ENCODE measurements at places on chromosomes 2 and 18. TPM values are rescaled to one million over a fixed set of nuclear protein-coding genes. Genes with fewer than 3 reads are reported as not detected.

GRCh38 chr2:3459185-3460015 lies 59.9 kb downstream of the ADI1 start:
- H3K4me1 ChIP-seq: peaks cover 26% of the 10 kb centered on the region
- H3K27ac ChIP-seq: no peak overlapping the region
- DNase-seq: no peak
- no peaks in the 10 kb centered on the region for H3K27me3 ChIP-seq

DNA sequence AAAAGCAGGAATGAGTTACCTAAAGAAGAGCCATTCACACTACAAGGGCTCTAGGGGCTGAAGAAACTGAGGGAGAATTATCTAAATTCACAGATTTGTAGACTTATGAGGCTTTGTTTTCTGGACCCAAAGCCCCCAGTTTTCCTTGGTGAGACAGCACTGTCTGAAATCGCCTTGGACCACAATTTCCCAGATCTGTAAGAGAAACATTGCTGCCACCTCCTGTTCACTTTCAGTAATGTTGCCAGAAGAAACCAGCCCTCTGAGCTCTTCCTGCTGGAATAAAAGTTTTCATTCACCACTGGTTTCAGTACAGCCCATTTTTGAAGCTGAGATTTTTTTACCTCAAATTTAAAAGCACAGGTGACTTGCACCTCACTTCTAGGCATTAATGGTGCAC lies 169.2 kb downstream of the CDH20 start:
- no peaks in the 10 kb centered on the region for H3K36me3 ChIP-seq
- peak; percentile 37 for DNase-seq
- H3K27me3 ChIP-seq: no peaks in the 10 kb centered on the region
- H3K4me3 ChIP-seq: no peak overlapping the region

GRCh38 chr2:56448403-56449001 lies 264.7 kb downstream of the CCDC85A start:
- H3K4me1 ChIP-seq: peaks cover 34% of the 10 kb centered on the region
- H3K27me3 ChIP-seq: no peaks in the 10 kb centered on the region
- H3K4me3 ChIP-seq: peak overlapping the region; percentile 22

- no peaks in the 10 kb centered on the region for H3K27me3 ChIP-seq
- H3K4me3 ChIP-seq: no peak overlapping the region
- H3K27ac ChIP-seq: no peak overlapping the region
- peaks cover 15% of the 10 kb centered on the region for H3K36me3 ChIP-seq
- no peak for DNase-seq
- peaks cover 5% of the 10 kb centered on the region for H3K4me1 ChIP-seq
Observed at GRCh38 chr2:189662669-189663226, 1.5 kb downstream of the ASNSD1 start.

GRCh38 chr2:15042801-15043217 lies 410.3 kb downstream of the LRATD1 start:
- no peak overlapping the region for H3K4me3 ChIP-seq
- H3K4me1 ChIP-seq: peaks cover 34% of the 10 kb centered on the region
- no peaks in the 10 kb centered on the region for H3K36me3 ChIP-seq
- DNase-seq: no peak
- H3K27ac ChIP-seq: peak overlapping the region; percentile 2

DNA sequence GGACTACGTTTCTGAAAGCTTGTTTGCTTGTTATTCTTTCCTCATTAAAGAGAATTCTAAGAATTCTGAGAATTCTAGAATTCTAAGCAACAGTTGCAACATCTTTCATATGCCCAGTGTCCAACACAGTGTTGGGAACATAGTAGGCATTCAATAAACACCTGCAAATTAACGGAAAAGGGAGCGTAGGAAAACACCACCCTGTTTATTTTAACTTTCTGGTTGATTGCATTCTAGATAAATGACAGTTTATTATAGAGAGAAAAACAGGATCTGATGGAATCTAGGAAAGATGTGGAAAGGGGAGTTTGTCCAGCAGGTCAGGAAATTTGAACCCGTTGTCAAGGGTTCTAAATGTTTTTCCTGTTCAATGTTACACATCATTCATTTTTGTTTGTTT lies 24.2 kb upstream of the EFEMP1 start:
- H3K4me3 ChIP-seq: no peak overlapping the region
- H3K36me3 ChIP-seq: no peaks in the 10 kb centered on the region
- no peaks in the 10 kb centered on the region for H3K27me3 ChIP-seq
- no peak for DNase-seq

DNA sequence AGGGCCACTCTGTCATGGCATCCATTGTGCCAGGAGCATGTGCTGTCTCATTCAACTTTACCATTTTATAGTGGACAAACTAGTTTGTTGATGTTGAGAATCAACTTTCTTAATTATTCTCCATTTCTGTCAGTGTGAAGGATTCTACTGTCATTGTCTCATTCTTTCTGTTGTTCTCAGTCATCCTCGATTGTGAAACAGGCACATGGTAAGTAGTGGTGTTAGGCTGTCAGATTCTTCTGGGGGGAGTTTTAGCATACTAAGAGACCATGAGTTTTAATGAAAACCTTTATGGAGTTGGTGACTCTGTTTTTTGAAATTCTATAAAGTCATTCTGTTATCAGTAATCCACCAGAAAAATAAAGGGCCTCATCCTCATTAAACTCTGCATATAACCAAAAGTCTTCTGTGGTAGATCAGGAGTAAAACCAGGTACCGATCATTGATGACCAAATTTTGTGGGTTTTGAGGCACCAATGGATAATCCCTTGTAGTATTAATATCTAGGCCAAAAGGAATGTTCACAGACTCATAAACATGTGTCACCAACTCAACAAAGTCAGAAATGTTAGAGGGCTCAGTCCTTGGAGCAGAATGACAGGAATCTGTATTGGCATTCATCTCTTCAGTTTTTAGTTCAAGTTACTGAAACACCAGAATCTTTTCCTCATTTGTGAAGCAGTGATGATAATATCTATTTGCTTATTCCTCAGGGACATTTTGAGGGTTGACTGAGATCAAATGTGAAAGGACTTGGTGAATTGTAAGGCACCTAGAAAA lies 73.2 kb downstream of the CERS6 start:
- peaks cover 40% of the 10 kb centered on the region for H3K4me1 ChIP-seq
- H3K27ac ChIP-seq: no peak overlapping the region
- no peak for DNase-seq
- no peak overlapping the region for H3K4me3 ChIP-seq

GRCh38 chr2:18566145-18566769 lies 5.8 kb upstream of the RDH14 start:
- H3K36me3 ChIP-seq: no peaks in the 10 kb centered on the region
- H3K27ac ChIP-seq: no peak overlapping the region
- H3K27me3 ChIP-seq: no peaks in the 10 kb centered on the region
- no peak for DNase-seq
- peaks cover 11% of the 10 kb centered on the region for H3K4me1 ChIP-seq
- no peak overlapping the region for H3K4me3 ChIP-seq

DNA sequence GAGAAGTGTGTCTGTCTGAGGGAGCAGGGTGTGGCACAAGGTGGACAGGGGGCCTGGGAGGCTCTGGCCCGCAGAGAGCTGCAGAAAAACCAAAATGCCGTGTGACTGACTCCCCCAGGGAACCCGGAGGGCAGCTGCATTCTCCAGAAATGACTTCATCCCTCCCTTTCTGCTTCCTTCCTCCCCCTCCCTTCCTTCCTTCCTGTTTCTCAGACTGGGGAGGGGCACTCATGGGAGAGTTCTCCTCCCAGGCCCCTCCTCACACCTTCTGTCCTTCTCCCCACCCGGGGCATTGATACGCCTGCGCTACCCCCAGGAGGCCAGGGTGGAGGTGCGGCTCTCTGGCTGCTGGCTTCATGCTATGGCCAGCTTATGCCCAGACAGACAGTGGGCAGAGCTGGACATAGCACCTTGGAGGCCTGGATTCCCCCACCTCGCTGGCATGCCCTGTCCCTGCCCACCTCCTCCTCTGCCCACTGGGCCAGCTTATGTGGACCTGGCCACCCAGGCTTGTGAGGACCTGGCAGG lies 8.2 kb upstream of the GPR17 start:
- no peak overlapping the region for H3K27ac ChIP-seq
- peaks cover 11% of the 10 kb centered on the region for H3K4me1 ChIP-seq
- H3K27me3 ChIP-seq: no peaks in the 10 kb centered on the region
- H3K36me3 ChIP-seq: no peaks in the 10 kb centered on the region
- H3K4me3 ChIP-seq: no peak overlapping the region

- H3K27ac ChIP-seq: no peak overlapping the region
- no peak overlapping the region for H3K4me3 ChIP-seq
- no peaks in the 10 kb centered on the region for H3K27me3 ChIP-seq
- peaks cover 37% of the 10 kb centered on the region for H3K4me1 ChIP-seq
- no peaks in the 10 kb centered on the region for H3K36me3 ChIP-seq
Observed at GRCh38 chr2:66364495-66365333, 70.2 kb upstream of the MEIS1 start.

DNA sequence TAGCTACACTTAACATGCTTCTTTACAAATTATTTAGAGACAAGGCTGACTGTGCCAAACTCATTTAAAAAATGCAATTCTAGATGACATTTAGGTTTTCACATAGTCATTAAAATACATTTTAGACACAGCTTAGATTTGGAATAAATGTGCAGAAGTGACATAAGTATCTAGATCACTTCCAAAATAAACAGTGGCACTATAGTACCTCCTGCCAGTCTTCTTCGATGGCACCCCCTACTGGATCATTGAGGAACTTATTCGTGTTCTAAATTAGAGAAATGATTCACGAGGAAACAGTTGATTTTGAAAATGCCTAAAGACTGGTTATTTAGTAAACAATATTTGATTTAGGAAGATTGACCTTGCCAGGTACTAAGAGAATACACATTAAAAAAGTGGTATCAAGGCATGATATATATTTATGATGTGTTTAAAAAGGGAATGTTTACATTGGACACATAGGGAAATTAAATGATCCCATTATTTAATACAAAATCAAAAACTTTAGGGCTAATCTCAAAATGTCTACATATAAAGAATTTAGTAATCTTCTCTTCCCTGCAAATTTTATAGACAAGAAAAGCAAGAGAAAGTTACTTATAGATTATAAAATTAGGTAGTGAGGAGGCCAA lies 323.9 kb downstream of the XIRP2 start:
- H3K27me3 ChIP-seq: no peaks in the 10 kb centered on the region
- peaks cover 15% of the 10 kb centered on the region for H3K4me1 ChIP-seq
- DNase-seq: peak; percentile 28
- no peaks in the 10 kb centered on the region for H3K36me3 ChIP-seq
- no peak overlapping the region for H3K4me3 ChIP-seq
- no peak overlapping the region for H3K27ac ChIP-seq

DNA sequence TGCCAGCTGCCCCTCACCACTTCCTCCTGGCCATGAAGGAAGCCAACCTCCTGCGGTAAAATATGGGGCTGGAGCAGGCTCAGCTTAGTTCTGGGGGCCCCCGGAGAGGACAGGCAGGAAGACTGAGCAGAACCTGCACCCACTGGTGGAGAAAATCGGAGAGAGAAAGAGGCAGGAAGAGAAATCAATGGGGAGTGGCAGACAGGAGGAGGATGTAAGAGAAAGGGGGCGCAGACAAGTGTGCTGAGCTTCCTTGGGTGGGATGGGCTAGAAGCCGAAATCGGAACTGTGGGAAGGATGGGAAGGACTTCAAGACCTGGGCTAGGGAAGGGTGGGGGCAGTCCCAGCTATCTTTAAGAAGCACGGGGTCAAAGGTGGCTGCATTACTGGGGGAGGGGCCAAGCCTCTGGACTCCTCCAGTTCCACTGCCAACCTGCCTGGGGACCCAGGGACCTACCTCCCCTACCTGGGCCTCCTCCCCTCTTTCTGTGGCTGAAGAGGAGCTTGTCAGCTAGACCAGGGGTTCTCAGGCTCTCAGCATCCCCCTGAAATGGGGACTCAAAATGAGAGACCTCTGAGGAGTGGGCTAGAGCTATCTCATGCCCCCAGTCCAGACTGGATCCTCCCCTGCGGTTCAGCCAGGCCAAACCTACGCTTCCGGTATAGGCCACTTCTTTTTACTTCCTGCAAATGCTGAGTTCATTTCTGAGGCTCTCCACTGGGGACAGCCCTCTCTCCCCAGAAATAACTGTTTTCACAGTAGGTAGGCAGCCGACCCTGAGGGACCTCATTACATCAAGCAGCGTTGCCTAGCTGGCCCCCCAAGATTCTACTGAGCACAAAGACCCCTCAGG lies 33.6 kb upstream of the B3GNT7 start:
- peaks cover 3% of the 10 kb centered on the region for H3K36me3 ChIP-seq
- DNase-seq: no peak
- no peak overlapping the region for H3K4me3 ChIP-seq
- peaks cover 59% of the 10 kb centered on the region for H3K4me1 ChIP-seq
- no peaks in the 10 kb centered on the region for H3K27me3 ChIP-seq

DNA sequence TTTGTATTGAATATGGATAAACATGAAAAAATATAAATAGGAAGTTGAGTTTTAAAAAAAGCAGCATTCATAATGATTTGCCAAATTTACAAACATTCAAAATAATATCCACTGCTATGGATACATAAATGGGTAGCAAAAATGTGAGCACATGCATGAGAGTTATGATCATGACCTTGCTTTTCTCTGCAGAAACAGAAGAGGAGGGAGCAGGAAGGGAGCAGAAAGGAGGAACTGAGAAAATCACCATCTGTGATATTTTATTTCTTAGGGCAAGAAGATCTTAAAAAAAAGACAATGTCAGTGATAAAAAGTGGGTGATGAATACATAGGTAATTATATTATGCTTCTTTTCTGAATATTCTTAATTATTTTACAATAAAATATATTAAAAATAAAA lies 17.7 kb upstream of the CCDC93 start:
- H3K4me1 ChIP-seq: peaks cover 15% of the 10 kb centered on the region
- peaks cover 21% of the 10 kb centered on the region for H3K27me3 ChIP-seq
- peaks cover 7% of the 10 kb centered on the region for H3K36me3 ChIP-seq
- no peak overlapping the region for H3K27ac ChIP-seq

- H3K27ac ChIP-seq: no peak overlapping the region
- H3K36me3 ChIP-seq: no peaks in the 10 kb centered on the region
- H3K27me3 ChIP-seq: no peaks in the 10 kb centered on the region
- no peak overlapping the region for H3K4me3 ChIP-seq
- H3K4me1 ChIP-seq: peaks cover 26% of the 10 kb centered on the region
Observed at GRCh38 chr18:48333563-48333962, 75.6 kb downstream of the ZBTB7C start.

DNA sequence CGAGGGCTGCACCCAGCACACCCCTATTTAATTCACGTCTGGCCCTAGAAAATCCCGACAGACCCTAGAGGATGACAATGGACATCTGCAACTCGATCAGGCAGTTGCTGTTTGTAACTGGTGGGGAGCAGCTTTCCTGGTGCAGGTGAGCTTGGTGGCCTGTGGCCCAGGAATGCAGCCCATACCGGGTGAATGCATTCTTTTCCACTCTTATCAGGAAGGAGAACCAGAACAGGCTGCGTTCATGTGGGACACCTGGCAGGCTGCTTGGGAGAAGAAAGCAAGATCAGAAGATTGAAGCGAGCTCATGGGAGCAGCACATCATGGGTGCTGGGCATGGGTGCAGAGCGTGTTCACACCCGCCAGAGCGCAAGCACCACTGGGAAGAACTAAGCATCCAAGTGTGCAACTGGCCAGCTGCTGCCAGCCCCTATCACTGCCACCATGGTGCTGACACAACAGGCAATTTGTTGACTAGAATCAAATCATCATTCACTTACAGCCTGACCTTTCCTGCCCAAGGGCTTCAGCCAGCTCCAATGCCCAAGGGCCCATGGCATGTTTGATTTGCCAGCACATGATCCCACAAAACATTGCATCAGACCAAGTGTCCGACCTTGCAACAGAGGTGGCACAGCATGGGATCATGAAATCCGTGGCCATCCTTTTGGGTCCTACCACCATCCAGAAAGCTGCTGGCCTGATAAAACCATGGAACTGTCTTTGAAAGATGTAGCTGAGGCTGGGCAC lies 241.7 kb upstream of the ID2 start:
- H3K4me3 ChIP-seq: no peak overlapping the region
- peaks cover 23% of the 10 kb centered on the region for H3K4me1 ChIP-seq
- H3K27me3 ChIP-seq: no peaks in the 10 kb centered on the region
- H3K27ac ChIP-seq: no peak overlapping the region
- DNase-seq: no peak
- H3K36me3 ChIP-seq: no peaks in the 10 kb centered on the region

ACSL3 gene
- total RNA-seq: 100 TPM

KATNAL2 gene
- total RNA-seq: 11.7 TPM

ITGA6 gene
- total RNA-seq: 82.4 TPM

FAM210A gene
- 17.4 TPM for total RNA-seq

RUFY4 gene
- 0.31 TPM for total RNA-seq
